ENCODE measurements at places on chromosomes 7 and 10.

GRCh38 chr7:157211690-157212089 lies 73.0 kb downstream of the UBE3C start:
- no peak for DNase-seq

DNA sequence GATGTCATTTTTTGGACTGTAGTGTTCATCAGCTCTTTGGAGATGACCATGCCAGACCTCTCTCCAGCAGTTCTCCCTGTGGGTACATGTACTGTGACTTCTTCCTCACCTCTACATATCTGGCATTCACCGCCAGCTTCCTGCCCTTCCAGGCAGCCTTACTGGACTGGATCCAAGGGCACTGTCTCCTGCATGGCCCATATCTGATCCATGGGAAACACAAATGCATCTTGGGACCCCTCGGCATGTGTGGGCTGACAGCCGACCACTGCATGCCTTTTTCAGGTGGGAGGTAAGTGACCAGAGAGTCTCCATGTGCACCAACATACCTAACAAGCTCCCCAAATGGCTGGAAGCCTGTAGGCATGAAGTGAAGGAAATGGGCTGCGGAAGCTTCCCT lies 3.9 kb upstream of the BLVRA start:
- DNase-seq, result no peak

DNA sequence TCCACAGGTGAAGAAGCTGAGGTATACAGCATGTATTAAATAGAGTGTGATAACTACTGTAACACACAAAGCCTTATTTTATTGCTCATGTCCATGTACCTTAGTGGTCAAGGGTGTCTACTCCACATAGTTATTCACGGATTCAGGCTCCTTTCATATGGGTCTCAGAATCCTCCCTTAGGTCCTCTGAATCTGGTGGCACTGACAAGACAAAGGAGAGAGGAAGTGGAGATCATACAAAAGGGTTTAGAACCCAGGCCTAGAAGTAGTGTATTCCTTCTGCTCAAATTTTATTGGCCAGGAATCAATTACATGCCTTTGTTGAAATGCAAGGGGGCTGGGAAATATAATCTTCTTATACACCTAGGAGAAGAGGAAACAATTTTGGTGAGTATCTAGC lies 164.6 kb downstream of the PTEN start:
- no peak for DNase-seq

DNA sequence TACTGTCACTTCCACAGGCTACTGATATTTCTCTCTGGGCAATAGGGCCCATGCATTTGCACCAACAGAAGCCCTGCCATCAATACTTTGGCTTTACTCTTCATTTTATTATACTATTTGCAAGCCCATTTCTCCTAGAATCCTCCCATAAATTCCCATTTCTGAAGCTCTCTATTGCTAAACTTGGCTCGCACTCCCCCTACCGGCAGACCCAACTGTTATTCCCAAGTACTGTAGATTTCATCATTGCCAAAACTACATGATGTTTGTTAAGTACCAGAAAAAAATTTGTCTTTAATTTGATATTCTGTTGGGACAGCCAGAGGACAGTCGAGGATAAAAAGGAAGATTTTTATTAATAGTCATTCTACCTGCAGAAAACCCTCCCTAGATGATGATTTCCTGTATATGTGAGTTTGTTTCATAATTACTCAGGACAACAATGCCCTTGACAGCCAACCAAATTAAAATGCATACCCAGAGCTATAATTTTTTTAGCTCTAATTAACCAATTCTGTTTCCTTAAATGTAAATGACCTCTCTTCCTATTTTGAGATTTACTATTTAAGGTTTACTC lies 298.6 kb downstream of the REEP3 start:
- peak; percentile 77 for DNase-seq

- no peak for DNase-seq
Observed at GRCh38 chr7:122827763-122828162, 58.5 kb downstream of the CADPS2 start.

DNA sequence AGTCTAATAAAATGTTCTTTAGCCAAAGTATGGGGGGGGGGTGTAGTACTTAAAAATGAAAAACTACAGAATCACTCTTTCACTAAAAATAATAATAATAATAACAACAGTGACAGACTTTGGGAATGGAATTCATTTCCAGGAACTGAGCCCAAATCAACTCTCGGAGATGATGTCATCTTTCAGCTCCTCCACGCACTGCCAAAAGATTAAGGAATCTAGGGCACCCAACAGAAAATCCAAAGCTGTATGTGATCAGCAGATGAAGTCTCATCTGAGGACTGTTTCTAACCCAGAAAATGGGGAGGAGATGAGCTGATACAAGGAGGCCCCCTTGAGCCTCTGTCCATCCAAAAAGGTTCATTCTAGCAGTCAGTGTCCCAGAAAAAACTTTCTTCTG lies 54.5 kb downstream of the GRB10 start:
- no peak for DNase-seq

DNA sequence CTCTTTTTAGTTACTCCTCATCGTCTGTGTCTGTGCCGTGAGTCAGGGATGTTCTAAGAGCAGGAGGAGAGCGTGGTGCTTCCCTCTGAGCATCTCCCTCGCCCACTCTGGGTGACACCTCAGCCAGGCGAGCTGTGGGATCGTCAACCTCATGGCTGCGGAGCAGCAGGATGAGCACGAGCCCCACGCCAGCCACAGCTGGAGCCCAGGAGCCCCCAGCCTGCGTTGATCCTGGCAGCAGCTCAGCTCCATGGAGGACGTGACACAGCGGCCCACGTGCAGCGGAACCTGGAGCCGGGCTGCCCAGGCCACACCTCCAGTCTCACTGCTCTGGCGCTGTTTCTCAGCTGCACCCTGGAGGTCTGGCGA lies 512.0 kb downstream of the PTPRN2 start:
- DNase-seq, result no peak

DNA sequence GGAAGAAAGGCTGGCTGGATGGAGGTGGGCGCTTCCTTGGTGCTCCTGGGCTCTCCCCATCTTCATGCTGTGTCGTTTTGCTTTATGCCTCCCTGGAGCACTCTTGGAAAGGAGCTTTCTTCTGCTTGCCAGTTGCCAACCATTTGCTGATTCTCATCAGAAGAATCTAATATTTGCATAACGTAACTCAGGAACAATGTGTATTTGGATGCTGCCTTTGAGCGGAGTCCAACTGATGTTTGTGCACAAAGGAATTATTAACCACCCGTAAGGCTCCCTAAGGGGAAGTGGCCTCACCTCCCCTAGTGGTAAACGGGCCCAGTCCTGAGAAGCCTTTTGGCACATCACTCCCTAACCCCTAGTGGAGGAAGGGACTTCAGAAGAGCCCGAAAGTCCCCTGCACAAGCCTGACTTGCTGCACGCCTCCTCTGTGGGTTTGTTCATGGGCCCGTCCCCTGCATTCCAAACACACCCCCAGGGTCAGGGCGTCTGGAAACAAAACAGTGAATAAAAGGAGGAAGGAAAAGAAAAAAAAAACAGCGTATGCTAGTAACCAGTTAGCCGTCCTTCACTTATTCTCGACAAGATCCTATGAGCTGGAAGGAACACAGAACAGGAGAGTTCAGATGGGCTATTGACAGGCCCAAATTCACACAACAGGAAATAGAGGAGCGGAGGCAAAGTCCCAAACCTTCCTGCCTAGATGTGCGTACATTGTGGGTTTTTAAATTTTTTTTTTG lies 602.2 kb downstream of the LRMDA start:
- DNase-seq, result peak; percentile 50

DNA sequence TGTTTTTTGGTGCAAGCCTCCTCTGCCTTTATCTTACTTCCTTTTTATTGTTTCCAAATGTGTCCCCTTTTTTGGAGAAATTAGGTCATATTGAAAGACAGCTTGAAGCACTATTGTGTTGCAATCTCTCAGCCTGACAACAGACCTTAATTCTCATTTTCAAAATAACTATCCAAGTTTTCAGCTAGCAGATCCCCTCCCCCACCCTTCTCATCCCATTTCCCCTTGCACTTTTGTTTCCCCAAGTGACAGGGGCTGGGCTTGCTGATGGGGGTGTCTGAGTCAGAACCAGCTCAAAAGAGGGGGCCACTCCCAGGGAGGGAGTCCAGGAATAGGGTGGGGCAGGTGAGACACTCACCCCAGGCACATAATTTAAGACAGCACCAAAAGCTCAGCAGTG lies 75.3 kb downstream of the MKI67 start:
- DNase-seq, result no peak

GRCh38 chr7:158863611-158864506 lies 7.5 kb downstream of the DYNC2I1 start:
- peak; percentile 70 for DNase-seq

- DNase-seq, result peak; percentile 63
Observed at GRCh38 chr10:47402641-47403301, 18.7 kb upstream of the ZNF488 start.

DNA sequence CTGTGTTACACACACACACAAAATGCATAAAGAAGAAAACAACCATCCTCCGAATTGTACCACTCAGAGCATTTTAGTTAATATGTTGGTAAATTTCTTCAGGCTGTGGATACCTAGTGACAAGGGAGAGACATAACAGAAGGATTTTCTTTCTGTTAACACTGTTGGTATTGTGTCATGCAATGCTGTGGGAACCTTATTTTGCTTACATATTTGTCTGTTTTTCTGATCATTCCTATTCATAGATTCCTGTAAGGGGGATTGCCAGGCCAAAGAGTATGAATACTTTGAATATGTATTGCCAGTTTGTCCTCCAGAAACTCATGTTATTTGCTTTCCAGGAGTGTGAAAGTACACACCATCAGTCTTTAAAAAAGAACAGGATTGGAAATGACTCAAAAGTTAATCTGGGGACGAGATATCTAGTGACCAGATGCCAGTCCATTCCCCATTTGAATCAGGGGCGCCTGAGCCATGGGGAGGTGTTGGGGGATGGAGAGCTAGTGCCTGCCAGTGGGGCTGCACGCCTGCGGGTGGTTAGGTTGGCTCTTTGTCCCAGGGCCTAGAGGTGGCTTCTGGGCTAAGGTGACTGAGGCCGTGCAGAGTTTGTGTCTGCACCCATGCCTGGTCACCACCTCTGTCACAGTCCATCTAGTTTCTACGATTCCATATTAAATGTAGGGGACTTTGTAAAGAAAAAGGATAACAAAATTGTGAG lies 142.0 kb downstream of the PTPN20 start:
- no peak for DNase-seq

- DNase-seq, result peak; percentile 52
Observed at GRCh38 chr7:148503900-148504487, 86.6 kb upstream of the C7orf33 start.

GRCh38 chr7:138588986-138589385 lies 112.2 kb downstream of the SVOPL start:
- DNase-seq, result no peak

DNA sequence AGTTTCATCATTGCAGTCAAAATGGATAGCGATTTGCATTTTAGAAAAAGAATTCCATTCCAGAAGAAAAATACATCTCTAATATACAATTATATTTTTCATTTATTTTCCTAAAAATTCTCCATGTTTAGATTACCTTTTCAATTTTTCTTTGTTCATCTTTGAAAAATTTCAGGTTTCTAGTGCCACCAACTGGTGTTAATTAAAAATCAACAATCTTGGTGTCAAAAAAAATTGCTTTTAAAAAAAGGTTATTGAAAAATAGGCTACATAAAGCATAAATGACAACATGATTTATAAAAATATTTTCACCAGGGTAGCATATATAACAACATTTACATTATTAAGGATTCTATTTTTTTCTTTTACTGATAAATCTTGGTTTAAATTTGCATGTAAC lies 53.0 kb downstream of the CCDC186 start:
- DNase-seq, result no peak

- no peak for DNase-seq
Observed at GRCh38 chr10:121182219-121182618, 331.1 kb downstream of the WDR11 start.

DNA sequence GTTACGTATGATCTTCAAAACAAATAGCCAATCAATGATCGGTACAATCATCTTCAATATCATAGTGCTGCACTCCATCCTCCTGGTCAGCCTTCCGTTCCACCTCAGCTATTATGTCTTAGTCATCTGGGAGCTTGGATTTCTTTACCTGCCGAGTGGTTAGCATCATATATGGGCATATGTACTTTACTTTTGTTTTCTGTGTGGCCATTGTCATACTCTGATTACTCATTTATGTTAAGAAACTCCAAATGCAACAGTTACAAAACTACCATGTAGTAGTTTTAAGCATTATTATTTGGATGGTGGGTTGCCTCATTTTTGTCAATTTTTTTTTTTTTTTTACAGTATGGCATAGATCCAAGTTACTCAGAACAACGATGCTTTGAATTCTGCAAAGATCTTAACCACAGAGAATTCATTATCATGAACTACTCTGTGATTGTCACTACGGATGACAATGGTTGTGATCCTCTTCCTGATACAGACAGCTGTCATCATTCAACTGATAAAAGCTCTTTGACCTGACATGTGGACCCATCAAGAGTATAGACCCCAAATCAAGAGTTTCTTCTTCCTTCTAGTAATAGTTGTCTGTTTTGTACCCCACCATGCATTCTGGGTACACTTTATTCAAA lies 52.1 kb upstream of the NME8 start:
- DNase-seq, result no peak

GRCh38 chr7:104388222-104388621 lies 59.8 kb downstream of the LHFPL3 start:
- no peak for DNase-seq

GRCh38 chr10:71347587-71348395 lies 28.7 kb downstream of the SLC29A3 start:
- no peak for DNase-seq

DNA sequence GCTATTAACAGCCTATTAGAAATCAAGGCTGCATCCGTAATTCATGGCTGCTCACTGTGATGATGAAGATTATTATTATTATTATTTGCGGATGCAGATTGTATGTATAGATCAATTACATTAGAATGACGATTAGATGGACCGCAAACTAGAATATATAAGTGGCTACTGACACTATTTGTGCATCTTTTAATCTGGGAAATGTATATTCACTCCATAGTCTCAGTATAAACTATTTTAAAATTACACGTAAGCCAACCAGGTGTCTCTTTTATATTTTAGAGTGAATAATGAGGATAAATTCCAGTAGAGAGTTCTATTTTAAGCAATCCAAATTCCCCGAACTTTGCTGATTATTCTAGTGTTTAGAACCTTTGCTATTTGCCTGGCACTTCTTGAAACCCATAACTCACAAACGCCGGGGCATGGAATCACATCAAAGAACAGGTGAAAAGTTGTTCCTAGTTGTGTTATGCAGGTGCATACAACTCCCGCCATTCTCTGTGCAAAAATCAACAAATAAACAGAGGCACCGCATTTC lies 509 bp upstream of the ING3 start:
- DNase-seq, result no peak

DNA sequence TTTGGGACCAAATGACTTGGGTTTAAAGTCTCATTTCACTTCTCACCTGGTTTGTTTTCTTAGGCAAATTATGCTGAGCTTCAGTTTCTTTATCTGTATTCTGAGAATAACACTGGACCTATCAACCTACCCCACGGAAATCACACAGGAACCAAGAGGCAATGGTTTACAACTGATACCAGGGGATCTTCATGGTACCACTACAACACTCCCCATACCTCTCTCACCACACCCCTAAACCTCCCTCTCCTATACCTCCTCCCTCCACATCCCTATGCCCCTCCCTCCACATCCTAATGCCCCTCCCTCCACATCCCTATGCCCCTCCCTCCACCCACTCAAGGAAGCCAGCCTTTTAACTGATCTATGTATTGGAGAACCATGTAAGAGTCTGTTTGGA lies 9.9 kb downstream of the FAM204A start:
- peak; percentile 21 for DNase-seq

- no peak for DNase-seq
Observed at GRCh38 chr7:15600298-15600697, 38.5 kb upstream of the AGMO start.
